ENCODE measurements at places on chromosomes 11 and 22.

DNA sequence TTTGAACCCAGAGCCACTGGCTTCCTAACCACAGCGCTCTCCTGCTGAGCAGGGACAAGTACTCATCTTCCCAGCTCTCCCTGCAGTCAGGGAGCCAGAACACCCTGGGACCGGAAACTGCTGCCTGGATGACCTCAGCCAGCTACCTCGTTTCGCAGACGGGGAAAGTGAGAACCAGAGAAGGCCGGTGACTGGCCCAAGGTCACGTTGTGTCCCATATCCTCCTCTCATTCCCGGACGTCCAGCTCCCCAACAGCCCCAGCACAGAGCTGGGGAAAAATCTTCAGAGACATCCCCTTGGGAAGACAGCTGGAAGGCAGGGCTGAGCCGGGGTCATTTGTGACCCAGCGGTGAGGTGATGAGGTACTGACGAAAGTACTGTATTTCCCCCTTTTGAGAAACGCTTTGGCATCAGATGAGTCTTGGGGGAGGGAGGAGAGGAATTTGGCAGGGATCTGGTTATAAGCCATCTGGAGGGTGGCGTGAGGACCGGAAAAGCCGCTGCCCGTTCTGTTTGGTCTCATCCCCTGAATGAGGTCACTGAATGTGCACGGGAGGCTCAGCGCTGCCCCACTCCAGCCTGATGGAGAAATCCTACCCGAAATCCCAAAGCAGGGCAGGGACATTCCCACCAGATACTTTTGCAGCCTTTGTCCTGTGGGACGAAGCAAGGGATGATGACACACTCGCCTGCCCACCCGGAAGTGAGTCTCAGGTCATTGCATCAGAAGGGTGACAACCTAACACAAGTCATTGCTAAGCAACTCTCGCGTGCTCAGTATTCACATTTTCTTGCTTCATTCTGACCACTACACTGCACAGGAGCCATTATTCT, 41.1 kb downstream of the LIF start:
- DNase-seq, result no peak
- H3K4me1 ChIP-seq, result no peaks in the 10 kb centered on the region
- H3K27ac ChIP-seq, result peak overlapping the region; percentile 38

DNA sequence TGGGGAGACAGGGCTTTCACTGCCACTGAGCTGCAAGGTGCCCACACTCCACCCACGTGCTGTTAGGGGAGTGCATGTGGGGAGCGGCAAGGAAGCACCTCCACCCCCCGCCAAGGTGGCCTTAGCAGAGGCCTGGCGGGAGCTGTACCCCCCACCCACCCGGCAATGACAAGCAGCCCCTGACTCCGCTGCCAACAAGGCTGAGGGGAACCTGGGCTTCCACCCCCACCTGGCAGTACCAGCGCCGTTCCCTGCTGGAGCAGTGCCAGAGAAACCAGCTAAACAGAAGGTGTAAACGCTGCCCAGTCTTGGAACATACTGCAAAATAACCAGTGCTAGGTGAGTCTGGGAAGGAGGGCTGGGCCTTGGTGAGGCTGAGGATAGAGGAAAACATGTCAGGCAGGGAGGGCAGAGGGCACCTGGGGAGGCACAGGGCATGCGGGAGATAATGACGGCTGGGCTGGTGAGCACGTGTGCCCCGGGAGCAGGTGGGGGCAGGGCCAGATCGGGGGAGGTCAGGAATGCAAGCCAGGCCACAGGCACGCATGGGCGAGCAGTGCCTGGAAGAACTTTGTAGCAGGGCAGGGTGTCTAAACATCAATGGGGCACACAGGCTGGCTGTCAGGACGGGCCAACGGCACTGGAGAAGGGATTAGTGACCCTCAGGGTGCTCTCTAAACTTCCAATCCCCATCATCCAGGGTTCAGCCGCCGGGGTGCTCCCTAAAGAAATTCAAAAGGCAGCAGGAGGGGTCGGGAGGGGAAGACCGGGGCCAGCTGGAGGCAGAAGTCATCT, 6.6 kb downstream of the CERK start:
- peak; percentile 22 for DNase-seq
- peaks cover 24% of the 10 kb centered on the region for H3K36me3 ChIP-seq
- H3K4me1 ChIP-seq, result peaks cover 60% of the 10 kb centered on the region
- no peaks in the 10 kb centered on the region for H3K27me3 ChIP-seq

GRCh38 chr11:73797457-73797856, 9.8 kb downstream of the MRPL48 start:
- no peak overlapping the region for H3K27ac ChIP-seq
- no peak overlapping the region for H3K4me3 ChIP-seq
- H3K27me3 ChIP-seq, result no peaks in the 10 kb centered on the region
- H3K4me1 ChIP-seq, result peaks cover 2% of the 10 kb centered on the region
- DNase-seq, result no peak

GRCh38 chr11:80960381-80961029, 1519.7 kb upstream of the TENM4 start:
- no peak for DNase-seq
- no peaks in the 10 kb centered on the region for H3K27me3 ChIP-seq
- H3K27ac ChIP-seq, result no peak overlapping the region
- no peaks in the 10 kb centered on the region for H3K36me3 ChIP-seq
- no peaks in the 10 kb centered on the region for H3K4me1 ChIP-seq

DNA sequence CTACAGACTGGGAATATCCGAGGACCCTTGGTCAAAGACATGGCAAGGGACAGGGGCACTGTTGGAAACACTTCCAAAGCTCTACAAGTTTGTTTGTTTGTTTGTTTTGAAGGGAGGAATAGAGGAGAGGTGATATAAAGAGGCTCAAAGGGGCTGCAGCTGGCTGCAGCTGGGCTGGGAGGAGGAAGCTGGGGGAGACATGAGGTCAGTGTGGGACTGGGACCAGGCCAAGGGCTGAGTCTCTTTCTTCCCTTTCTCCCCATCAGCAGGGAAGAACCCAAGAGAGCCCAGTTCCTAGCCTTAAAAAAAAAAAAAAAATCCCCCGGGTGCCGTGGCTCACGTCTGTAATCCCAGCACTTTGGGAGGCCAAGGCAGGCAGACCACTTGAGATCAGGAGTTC, 5.0 kb downstream of the RHOG start:
- H3K27ac ChIP-seq, result peak overlapping the region; percentile 92
- H3K4me1 ChIP-seq, result peaks cover 80% of the 10 kb centered on the region
- H3K27me3 ChIP-seq, result no peaks in the 10 kb centered on the region

DNA sequence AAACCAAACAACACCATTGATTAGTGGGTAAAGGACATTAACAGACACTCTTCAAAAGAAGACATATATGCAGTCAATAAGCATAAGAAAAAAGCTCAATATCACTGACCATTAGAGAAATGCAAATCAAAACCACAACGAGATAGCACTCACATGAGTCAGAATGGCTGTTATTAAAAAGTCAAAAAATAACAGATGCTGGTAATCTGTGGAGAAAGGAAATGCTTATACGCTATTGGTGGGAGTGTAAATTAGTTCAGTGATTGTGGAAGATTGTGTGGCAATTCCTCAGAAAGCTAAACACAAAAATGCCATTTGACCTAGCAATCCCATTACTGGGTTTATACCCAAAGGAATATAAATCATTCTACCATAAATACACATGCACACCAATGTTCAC, 182.6 kb downstream of the TRPC6 start:
- H3K4me1 ChIP-seq, result no peaks in the 10 kb centered on the region
- H3K4me3 ChIP-seq, result no peak overlapping the region
- DNase-seq, result no peak
- no peaks in the 10 kb centered on the region for H3K27me3 ChIP-seq

DNA sequence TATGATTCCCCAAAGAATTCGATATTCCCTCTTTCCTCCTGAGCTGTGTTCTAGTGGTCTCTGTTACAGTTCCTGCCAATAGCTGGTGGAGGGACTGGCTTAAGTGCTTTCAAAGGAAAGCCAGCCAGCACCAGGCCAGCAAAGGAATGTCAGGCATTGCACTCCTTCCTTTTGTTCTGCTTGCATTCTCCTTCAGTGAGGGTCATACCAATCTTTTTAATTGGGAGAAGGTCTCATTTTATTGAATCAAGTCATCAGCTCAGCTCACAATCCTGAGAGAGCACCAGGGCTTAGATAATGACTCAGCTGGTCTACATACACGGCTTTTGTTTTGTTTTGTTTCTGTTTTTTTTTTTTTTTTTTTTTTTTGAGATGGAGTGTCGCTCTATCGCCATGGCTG, 222.9 kb downstream of the NAV2 start:
- H3K4me1 ChIP-seq, result no peaks in the 10 kb centered on the region
- H3K4me3 ChIP-seq, result no peak overlapping the region
- peaks cover 3% of the 10 kb centered on the region for H3K27me3 ChIP-seq
- DNase-seq, result no peak

DNA sequence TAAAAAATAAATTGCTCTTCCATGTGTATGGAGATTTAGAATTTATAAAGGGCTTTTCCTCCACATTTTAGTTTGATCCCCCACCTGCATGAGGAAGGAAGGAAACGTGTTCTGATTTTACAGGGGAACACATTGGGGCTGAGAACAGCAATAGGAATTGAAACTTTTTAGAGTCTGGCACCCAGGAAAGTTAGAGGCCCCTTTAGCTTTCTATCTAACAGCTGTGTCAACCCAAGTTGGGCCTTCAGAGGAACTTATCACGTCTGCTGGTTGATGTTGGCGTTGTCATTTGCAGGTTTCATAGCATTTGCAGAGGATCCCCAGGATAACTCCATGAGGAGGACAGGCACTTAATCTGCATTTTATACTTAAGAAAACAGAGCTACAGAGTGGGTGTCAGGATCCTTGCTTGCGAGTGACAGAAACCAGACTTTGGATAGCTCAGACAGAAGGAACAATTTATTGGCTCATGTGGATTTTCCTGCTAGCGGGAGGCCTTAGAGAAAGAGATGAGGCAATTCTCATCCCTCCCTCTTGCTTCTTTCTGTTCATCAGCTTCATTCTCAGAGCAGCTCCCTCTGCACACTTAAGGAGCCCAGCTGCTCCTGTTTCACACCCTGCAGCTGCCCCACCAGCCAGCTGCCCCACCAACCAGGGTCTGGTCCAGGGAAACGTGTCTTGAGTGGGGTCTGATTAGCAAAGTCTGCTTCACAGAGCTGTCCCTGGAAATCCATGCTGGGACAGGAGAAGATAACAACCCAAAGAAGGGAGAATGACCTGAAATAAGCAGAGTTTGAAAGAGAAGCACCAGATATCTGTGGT, 92.5 kb upstream of the OR4B1 start:
- H3K27ac ChIP-seq, result no peak overlapping the region
- no peaks in the 10 kb centered on the region for H3K4me1 ChIP-seq
- H3K27me3 ChIP-seq, result no peaks in the 10 kb centered on the region
- no peak overlapping the region for H3K4me3 ChIP-seq
- DNase-seq, result no peak

GRCh38 chr22:33020721-33021120, 37.5 kb downstream of the SYN3 start:
- peaks cover 8% of the 10 kb centered on the region for H3K27me3 ChIP-seq
- H3K27ac ChIP-seq, result no peak overlapping the region
- H3K4me1 ChIP-seq, result peaks cover 4% of the 10 kb centered on the region
- H3K4me3 ChIP-seq, result no peak overlapping the region

GRCh38 chr11:848380-848931, 5.8 kb downstream of the TSPAN4 start:
- H3K4me3 ChIP-seq, result peak overlapping the region; percentile 62
- peaks cover 13% of the 10 kb centered on the region for H3K4me1 ChIP-seq
- H3K27me3 ChIP-seq, result peaks cover 2% of the 10 kb centered on the region
- no peak overlapping the region for H3K27ac ChIP-seq
- peak; percentile 81 for DNase-seq

GRCh38 chr11:111334532-111335502, 36.5 kb downstream of the POU2AF3 start:
- H3K36me3 ChIP-seq, result no peaks in the 10 kb centered on the region
- no peak overlapping the region for H3K27ac ChIP-seq
- H3K4me1 ChIP-seq, result no peaks in the 10 kb centered on the region
- H3K4me3 ChIP-seq, result no peak overlapping the region

GRCh38 chr11:121630041-121630440, 177.3 kb upstream of the SORL1-AS1 start:
- H3K4me3 ChIP-seq, result no peak overlapping the region
- no peaks in the 10 kb centered on the region for H3K4me1 ChIP-seq
- DNase-seq, result no peak
- H3K27ac ChIP-seq, result no peak overlapping the region
- peaks cover 22% of the 10 kb centered on the region for H3K36me3 ChIP-seq

DNA sequence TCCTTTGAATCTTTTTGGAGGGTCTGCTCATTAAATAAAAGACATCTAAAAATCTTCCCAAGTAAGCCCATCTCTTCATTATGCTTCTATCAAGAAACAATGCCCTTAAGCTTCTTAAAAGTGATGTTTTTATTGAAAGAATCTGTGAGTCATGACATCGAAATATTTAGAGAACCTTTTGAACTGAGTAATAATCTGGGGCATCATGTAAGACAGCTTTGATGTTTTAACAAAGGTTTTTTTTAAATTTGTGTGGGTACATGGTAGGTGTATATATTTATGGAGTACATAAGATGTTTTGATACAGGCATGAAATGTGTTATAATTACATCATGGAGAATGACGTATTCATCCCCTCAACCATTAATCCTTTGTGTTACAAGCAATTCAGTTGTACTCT, 46.8 kb downstream of the PLAAT5 start:
- no peak overlapping the region for H3K4me3 ChIP-seq
- no peaks in the 10 kb centered on the region for H3K36me3 ChIP-seq
- no peak overlapping the region for H3K27ac ChIP-seq
- no peak for DNase-seq

- peaks cover 12% of the 10 kb centered on the region for H3K4me1 ChIP-seq
- DNase-seq, result peak; percentile 74
- H3K4me3 ChIP-seq, result no peak overlapping the region
- H3K27me3 ChIP-seq, result peaks cover 7% of the 10 kb centered on the region
- H3K36me3 ChIP-seq, result no peaks in the 10 kb centered on the region
- H3K27ac ChIP-seq, result no peak overlapping the region
These were observed 2.5 kb upstream of the IGLL5 start for GRCh38 chr22:22884888-22885840.

- no peak overlapping the region for H3K27ac ChIP-seq
- no peak overlapping the region for H3K4me3 ChIP-seq
- no peaks in the 10 kb centered on the region for H3K4me1 ChIP-seq
- no peak for DNase-seq
- H3K27me3 ChIP-seq, result peaks cover 8% of the 10 kb centered on the region
- H3K36me3 ChIP-seq, result no peaks in the 10 kb centered on the region
These were observed 24.7 kb upstream of the B3GAT1 start for GRCh38 chr11:134436781-134437180.

Measured in activated CD4-positive, alpha-beta T cell treated with anti-CD3 and anti-CD28 coated beads for 36 hours (primary cell).